ENCODE measurements at places on chromosomes 4 and X. TPM values are rescaled to one million over a fixed set of nuclear protein-coding genes. Genes with fewer than 3 reads are reported as not detected.

STBD1 gene
- total RNA-seq, result 12.4 TPM

MAGEA2B gene
- total RNA-seq, result not detected

RS1 gene
- not detected for total RNA-seq

EXOC1L gene
- total RNA-seq, result not detected

KCND1 gene
- total RNA-seq, result 2.7 TPM

SMAD1 gene
- total RNA-seq, result 50.1 TPM

GRCh38 chrX:11059933-11060332, 51.2 kb upstream of the HCCS start:
- no peak for DNase-seq

- no peak for DNase-seq
These were observed 160.4 kb upstream of the MAP3K15 start for GRCh38 chrX:19675731-19676130.

DNA sequence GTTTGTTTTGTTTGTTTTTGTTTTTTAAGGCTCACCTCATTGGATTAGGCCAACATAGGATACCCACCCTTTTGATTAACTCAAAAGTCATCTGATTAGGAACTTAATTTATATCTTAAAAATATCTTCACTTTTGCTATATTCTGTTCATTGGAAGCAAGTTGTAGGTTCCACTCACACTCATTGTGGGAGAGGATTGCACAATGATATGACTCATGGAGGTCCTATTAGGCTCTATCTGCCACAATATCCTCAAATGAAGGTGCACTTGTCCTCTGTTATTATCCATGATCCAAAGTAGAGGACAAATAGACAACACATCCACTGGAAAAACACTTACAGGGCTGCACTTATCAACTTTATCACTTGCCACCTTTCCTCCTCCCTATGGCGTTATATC, 60.5 kb upstream of the ADAMTS3 start:
- DNase-seq, result no peak

DNA sequence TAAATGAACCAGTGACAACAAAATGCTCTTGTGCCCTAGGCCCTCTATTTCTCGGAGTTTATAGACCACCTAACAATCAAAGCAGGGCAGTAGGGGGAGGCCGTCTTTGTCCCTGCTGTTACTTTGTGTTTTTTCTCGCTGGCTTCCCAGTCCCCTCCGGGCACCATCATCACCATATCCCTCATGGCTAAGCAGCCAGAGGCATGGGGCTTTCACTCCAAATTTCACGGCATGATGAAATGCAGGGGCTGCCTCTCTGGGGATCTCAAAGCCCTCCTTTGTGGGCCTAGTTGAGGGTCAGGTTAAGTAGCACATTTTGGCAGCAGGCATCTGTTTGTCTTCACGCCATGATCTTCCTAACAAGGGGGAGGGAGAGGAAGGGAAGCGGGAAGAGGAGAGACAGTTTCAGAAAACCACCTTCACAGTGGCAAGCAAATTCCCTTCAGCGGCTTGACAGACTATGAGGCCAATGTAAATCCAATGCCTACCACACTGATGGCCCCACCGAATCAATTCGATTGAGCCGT, 91.9 kb downstream of the ANOS1 start:
- no peak for DNase-seq

GRCh38 chrX:19824603-19825002, 62.8 kb downstream of the SH3KBP1 start:
- DNase-seq, result no peak

GRCh38 chr4:185322803-185323202, 72.9 kb downstream of the LRP2BP start:
- DNase-seq, result no peak

- DNase-seq, result no peak
These were observed 578.0 kb downstream of the BCOR start for GRCh38 chrX:39519566-39520301.

DNA sequence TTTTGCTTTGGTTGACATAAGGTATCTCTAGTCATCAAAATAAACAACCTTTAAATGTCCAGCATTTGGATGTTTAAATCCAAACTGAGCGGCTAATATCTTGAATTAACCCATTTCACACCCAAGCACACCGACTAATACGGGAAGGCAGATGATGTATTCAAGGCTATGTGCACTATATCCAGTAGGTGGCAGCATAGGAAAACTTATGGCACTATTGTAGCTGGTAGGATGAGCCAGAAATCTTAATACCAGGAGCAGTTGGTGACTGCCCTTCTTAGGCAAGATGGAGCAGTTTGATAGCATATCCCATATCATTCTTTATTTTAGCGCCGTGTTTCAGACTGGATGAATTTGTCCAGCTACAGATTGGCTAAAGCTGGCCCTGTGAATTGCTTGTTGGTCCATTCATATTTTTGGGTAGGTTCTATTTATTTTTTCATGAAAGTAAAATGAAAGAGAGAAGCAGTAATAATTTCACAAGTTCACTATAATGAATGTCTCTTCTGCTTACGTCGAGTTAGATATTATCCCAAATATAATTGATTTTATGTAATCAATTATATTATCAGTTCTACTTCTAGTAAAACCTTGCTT, 24.4 kb downstream of the UCHL1 start:
- peak; percentile 75 for DNase-seq

DNA sequence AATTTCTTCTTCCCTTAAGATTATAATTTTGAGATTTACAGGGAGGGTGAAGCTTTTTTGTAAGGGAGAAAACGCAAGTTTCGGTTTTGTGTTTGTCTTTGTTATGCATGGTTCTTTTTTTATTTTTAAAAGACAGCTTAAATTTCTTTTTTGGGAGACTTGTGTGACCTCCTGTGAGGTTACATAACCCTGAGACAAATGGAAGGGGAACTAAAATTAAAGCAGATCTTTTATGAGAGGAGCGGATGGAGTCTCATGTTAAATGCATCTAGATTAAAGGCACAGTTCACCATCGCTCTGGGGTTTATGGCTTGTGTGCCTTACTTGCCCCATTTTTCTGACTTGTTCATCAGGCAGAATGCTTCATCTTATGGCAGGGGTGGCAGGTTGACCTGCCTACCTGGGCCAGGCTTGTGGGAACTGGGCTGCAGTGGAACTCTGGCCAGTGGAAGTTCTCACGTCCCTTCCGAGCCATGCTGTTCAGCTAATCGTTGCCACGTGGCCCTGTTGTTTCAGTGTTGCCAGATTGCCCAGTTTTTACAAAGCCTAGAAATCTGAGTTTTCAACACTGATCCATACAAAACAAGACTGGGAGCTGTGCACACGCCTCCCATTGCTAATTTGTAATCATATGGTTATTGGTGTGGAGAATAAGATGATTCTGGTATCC, 291.8 kb downstream of the ARHGAP10 start:
- no peak for DNase-seq

GRCh38 chrX:153773218-153773611, 7.6 kb upstream of the SRPK3 start:
- no peak for DNase-seq

DNA sequence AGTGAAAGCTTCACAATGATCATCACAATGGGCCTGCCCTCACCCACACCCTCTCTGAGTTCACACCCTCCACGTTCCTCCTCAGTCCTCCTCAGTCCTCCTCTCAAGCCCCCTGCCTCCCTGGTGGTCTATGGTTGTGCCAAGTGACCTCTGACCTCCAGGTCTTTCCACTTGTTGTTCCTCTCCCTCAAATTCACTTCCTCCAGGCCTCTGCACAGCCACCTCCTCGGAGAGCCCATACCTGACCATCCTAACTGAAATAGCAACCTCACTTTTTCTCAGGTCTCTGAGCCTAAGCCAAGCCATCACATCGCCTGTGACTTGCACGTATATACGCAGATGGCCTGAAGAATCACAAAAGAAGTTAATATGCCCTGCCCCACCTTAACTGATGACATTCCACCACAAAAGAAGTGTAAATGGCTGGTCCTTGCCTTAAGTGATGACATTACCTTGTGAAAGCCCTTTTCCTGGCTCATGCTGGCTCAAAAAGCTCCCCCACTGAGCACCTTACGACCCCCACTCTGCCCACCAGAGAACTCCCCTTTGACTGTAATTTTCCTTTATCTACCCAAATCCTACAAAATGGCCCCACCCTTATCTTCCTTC, 293.4 kb upstream of the TENM3 start:
- no peak for DNase-seq

DNA sequence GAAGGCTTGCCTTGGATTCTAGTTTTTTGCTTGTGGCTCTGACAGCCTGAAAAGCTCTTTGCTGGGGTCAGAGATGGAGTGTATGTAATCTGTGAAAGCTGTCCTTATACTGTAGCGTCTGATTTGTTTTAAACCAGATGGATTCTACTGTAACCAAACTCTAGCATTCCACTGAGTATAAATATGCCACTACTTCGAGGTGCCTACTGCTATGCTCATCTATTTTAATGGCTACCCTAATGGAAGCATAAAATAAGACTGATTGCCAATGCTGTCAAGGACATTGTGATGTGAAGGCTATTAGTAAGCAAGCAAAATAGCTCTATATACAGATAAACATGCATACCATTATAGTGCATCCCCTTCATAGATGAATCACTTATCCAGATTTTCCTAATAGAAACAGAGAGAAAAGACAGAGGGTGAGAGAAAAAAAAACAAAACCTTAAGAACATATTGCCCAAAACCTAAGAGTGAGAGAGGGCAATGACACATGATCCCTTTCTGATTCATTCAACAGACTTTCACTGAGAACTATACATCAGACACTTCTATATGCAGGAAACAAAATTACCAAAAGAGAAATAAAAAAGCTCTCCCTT, 1025.8 kb upstream of the LCORL start:
- no peak for DNase-seq

DNA sequence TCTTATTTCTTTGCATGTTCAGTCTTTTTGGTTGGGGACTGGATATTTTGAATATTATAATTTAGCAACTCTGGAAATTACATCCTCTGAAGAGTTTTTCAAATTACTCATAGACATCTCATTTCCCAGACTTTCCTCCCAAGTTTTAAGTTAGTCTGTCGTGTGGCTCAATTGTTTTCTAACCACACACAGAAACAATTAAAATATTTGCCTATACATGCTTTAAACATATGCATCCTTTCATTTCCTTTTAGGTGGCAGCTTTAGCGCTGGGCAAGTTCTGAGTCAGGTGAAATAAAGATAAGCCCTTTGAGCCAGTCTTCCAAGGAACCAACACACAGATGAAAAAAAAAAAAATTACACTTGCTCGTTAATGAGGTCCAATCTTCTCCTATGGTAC, 307.0 kb upstream of the SPOCK3 start:
- DNase-seq, result no peak

DNA sequence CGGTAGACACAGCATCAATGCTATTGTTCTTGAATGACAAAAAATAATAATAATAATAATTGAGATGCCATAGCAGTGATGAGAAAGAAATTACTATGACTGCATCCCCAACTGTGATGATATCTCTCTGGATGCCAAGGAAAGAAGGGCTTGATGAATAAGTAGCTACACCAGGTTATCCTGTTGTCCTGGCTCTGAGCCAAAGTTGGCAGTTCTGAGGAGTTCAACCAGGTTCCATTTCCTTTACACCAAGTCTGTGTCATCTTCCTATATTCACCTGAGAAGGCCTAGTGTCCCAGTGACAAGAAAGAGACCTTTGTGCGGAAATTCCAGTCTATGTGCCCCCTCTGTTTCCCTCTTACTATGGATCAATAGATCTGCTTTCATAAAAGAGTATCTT, 3.4 kb upstream of the MAML3 start:
- DNase-seq, result no peak

- DNase-seq, result no peak
These were observed 284.1 kb upstream of the TENM3 start for GRCh38 chr4:181959121-181959520.

GRCh38 chr4:4185528-4185927, 41.2 kb downstream of the OTOP1 start:
- no peak for DNase-seq

GRCh38 chr4:88804234-88804633, 106.6 kb upstream of the NAP1L5 start:
- DNase-seq, result no peak

DNA sequence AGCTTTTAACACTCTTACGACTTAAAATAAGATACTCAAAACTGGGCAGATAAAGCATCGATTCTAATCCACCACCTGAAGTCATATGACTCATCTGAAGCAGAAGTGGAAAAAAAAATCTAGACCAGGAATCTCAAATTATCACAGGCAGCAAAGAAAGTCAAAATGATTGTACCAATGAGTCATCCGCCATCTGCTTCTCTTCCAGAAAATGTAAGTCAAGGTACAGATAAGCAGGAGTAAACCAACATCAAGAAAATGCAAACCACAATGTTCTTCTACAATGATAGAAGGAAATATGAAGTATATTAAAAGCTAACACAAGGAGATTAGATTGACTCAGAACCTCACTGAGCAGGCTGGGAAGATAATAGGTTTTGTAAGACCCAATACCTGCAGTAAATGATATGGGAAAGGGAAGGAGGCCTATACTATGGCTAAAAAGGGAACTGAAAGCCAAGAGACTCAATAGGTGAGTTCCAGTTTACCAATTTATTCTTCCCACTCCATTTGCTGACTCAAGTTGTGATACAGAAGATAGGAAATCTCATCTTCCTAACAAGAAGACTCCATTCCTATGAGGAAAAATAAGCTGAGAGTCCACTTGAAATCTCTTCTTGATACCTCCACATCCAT, 88.4 kb upstream of the TET2 start:
- no peak for DNase-seq

DNA sequence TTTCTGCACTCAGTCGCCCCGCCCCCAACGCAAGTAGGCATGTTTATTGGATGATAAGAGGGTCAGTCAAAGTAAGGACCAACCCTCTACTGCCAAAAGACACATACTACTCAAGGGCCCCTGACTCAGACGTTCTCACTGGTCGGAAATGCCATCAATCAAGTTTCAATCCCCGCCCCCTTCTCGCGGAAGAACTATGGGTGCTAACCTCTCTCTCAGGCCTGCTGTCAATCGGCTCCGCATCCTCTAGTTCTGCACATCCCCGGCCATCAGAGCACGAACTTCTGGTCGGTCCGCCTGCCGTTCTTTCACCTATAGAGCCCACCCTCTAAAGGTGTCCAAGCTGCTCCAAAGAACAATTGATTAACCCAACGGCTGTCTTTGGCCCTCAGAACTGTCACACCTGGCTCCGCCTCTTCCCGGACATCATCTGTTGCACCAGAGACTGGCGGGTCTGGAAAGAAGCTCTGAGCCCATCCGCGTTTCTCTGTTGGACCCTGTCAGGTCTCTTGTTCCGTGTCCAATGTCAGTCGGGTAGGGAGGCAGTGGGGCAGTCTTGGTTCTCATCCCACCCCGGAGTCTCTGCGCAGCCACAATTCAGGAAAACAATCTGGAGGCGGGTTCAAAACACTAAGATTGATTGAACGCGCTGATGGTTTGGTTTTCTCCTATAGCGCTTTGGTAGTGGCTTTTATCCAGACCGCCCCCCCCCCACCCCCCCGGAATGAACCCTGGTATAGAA, 15.2 kb downstream of the NDUFB11 start:
- DNase-seq, result peak; percentile 94

- DNase-seq, result no peak
These were observed 189.1 kb upstream of the ATP6AP2 start for GRCh38 chrX:40391662-40392061.

DNA sequence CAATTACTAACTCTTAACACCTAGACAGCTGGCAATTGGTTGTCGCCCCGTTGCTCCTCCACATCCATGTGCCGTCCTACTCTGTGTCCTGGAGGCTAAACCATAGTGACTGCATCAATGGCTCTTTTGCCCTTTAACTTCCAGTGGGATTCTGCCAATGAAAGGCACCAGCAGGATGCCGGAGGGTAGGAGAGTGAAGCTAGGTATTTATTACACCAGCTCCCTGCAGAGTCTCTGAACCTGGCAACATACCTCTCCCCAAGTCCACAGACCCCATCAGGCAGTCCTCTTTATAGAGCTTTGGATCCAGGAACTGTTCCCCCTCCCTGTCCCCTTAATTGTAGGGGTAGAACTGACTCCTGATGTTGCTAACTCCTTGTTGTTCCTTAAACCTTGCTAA, 426.8 kb downstream of the HNRNPD start:
- DNase-seq, result no peak

- DNase-seq, result no peak
These were observed 74.4 kb downstream of the NFKB1 start for GRCh38 chr4:102575369-102576129.

Measured in skin of body (tissue), 3 donors.